ENCODE measurements at places on chromosomes 1 and 21.

DNA sequence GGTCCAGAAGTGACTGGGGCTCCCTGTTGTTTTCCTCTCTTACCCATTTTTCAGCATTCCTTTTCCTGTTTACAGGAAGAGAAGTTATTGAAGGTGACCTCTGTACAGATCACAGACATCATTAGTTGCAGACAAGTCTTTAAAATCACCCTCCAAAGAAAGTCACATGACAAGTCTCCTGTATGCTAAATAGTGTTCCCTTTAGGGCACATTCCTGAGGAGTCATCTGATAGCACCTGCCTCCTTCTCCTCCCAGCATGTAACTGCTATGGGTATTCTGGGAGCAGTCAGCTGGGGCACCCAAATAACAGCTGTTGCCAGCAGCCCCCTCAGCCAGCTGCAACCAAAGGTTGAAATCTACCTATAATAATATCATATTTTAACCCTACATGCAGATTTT, 200.6 kb downstream of the PTGER3 start:
- DNase-seq, result no peak

- DNase-seq, result no peak
Observed at GRCh38 chr1:177796561-177796960, 173.3 kb downstream of the SEC16B start.

DNA sequence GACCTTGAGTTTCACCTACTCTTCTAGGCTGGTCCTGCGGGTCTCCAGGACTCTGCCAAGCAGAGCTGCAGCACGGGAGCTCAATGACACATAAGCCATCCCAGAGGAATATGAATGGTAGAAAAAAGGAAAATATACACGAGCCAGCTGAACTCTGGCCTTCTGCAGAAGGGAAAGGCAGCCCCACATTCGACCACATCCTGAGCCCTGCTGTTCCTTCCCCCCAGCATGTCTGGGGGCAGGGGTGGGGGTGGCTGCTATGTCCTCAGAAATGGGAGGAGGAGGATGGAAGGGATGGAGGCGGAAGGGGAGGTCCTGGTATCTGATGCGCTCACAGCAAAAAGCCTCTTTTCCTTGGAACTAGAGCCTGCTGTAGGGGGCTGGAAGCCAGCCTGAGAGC, 12.1 kb upstream of the KDF1 start:
- no peak for DNase-seq

- DNase-seq, result no peak
Observed at GRCh38 chr1:52323731-52324130, 42.3 kb downstream of the CC2D1B start.

DNA sequence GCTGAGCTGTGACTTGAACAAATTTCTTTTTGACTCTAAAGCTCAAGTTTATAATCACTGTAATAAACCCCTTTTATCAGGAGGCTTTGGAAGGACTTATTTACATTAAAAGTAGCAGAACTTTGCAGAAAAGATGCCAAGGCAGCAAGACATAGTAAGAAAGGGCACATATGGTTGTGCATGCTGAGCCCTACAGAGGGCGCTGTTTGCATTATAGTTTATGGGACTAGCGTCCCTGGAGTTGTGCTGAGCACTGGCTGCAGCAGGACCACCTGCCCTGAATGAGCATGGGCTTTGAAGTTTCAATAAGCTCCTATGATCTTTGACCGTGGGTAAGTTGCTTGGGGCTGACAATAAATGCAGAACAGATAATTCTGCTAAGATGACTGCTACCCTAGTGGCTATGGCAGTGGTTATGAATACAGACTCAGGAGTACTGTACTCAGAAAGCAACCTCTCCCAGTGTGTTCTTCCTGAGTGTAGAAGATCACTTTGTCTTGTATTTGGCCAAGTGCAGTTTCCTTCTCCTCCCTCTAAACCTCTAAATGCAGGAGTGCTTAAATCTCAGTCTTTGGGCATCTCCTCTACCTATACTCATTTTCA, 45.4 kb upstream of the USP1 start:
- DNase-seq, result peak; percentile 52

DNA sequence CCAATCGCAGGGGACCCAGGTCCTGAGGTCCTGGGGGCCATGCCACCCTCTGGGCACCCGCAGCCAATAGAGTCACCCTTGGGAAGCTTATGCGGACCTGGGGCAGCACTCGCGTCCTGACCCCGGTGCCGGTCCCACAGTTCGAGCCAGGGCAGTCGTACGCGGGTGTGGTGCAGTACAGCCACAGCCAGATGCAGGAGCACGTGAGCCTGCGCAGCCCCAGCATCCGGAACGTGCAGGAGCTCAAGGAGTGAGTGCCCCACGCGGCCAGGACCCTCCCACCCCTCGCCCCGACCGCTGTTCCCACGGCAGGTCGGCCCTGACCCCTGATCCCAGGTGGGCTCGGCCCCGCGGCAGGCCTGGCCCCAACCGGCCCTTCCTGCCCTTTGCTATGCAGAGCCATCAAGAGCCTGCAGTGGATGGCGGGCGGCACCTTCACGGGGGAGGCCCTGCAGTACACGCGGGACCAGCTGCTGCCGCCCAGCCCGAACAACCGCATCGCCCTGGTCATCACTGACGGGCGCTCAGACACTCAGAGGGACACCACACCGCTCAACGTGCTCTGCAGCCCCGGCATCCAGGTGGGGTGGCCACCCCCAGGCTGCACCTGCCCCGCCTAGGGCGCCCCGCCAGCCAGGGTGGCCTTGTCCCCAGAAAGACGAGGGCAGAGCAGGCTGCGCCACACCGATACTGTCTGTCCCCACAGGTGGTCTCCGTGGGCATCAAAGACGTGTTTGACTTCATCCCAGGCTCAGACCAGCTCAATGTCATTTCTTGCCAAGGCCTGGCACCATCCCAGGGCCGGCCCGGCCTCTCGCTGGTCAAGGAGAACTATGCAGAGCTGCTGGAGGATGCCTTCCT, 20.5 kb downstream of the COL6A1 start:
- DNase-seq, result peak; percentile 35

DNA sequence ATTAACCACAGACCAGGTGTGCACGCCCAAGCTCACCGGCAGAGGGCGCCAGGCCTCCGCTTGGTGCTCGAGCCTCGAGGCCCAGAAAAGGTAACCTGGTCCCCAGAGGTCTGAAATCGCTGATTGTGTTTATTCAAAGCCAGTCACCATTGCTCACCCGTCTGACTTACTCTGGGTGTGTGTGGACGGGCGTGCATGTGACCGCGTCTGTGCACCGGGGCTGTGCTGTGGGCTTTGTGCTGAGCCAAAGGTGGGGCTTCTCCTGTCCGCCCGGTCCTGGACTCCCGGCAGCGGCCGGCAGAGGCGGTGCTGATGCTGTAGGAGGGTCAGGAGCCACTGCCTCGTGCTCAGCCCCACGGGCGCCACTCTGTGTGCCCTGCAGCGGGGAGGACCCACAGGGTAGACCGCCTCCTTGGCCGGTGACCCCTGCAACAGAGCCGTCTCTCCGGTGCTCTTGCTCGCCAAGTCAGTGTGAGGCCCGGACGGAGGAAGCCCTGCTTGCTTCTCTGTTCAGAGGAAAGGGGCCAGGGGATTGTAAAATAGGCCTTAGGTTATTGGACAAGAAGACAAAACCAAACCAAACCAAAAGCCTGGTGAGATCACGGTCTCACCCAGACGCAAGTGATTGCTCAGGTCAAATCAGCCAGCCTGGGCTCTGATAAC, 32.0 kb upstream of the BTG2 start:
- DNase-seq, result peak; percentile 95

DNA sequence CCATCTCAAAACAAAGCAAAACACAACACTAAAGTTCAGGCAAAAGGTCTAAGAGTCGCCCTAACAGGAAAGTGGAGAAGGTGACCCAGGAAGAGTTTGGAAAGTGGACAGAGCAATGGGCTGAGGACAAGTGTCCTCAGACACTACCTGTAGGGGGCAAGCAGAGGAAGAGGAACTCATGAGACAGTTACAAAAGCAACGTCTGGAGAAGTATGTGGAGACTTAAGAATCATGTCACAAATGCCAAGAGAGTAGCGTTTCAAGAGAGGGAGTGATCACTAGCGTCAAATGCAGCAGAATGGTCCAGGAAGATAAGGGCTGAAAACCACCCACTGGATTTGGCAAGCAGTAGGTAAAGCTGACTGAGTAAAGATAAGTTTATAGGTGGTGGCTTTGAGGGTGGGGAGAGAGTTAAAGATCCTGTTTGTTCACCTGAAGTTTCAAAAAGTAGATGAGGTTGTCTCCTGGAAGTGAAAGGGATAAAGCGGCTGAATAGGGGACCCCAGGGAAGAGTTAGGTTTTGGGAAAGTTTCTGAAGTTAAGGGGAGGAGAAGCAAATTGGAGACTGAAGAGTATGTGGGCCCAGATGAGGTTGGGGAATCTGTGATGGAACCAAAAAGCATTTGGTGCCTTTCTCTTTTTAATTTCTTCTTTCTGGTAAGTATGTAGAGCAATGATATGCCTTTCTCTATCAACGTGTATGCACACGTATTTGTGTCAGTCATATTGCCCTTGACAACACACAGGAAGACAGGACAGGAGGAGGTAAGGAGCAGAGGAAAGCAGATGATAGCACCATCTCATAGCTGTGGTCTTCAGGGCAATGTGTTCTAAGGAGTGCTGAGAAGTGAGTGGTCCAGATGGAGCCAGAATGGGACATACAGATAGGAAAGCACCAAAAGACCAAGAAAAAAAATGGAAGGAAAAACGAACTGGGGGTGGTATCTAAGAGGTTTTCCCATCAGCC, 3.1 kb downstream of the BSDC1 start:
- DNase-seq, result no peak

- no peak for DNase-seq
Observed at GRCh38 chr1:27367160-27367650, 444 bp upstream of the MAP3K6 start.

DNA sequence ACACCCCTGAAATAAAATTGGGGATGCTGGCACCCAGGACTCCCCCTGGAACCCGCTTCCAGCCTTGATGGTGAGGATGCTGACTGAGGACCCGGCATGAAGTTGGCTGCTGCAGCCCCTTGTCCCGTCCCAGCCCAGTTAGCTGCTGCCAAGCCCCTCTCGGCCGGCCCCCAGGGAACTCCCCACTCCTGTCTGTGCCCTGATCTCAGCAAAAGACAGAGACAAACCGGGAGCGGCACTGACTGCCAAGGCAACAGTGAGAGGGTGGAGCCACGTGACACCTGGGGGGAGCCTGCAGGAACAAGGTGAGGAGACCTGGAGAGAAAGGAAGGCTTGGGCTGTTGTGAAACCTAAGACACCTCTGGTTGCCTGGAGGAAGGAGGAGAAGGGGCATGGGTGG, 24.7 kb downstream of the CASZ1 start:
- no peak for DNase-seq

DNA sequence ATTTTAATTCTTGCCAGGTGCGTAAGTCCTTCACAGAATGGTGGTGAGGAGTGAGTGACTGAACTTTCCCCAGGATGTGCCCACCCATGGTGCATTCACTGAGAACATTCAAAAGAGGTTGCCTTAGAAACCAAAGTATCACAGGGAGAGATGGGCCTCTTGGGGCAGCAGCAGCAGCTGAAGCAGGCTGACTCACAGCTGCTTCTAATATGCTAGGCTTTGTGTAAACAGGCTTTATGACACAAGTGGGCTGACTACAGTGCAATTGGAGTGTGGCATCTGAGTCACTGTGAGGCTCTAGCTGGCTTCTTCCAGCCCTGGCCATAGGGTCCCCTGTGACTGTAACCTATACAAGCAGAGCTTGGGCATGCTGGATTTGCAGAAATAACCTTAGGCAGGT, 12.6 kb downstream of the PIGP start:
- no peak for DNase-seq

Measured in stimulated activated effector memory CD8-positive, alpha-beta T cell treated with anti-CD3 and anti-CD28 coated beads, Interleukin-12 subunit alpha, Interleukin-12 subunit beta, amount 100 ng/mL, for 72 hours (primary cell).